Esophagus muscularis mucosa (tissue), 4 donors: ENCODE measurements at places on chromosomes 16 and 17. TPM values are rescaled to one million over a fixed set of nuclear protein-coding genes. Genes with fewer than 3 reads are reported as not detected.

GRCh38 chr16:84156342-84156784, 11.3 kb downstream of the DNAAF1 start:
- no peak for DNase-seq

ADAD2 gene
- total RNA-seq = 0.42 TPM

NTN1 gene
- total RNA-seq = 69.3 TPM

- DNase-seq = no peak
Observed at GRCh38 chr16:81523387-81524115, 78.9 kb downstream of the CMIP start.

DNA sequence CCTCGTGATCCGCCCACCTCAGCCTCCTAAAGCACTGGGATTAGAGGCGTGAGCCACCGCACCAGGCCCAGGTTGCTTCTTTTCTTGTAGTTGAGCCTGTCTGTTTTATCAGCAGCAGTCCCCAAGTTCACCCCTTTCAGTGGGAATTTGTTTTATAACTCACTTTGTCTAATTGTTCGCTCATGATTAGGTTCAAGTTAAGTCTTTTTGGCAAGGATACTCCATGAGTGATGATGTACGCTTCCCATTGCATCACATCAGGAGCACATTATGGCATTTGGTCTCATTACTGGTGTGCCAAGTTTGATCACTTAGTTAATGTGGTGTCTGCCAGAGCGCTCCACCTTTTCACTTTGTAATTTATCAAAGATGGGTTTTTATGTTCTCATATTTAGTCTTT, 14.4 kb upstream of the GJD3 start:
- peak; percentile 66 for DNase-seq

- DNase-seq = no peak
Observed at GRCh38 chr17:8728971-8729370, 15.7 kb downstream of the CCDC42 start.

NPLOC4 gene
- 58.1 TPM for total RNA-seq

USP43 gene
- total RNA-seq = 0.84 TPM

GRCh38 chr17:55157165-55157564, 107.6 kb upstream of the HLF start:
- DNase-seq = no peak

MYH11 gene
- 20,476 TPM for total RNA-seq

- DNase-seq = no peak
Observed at GRCh38 chr17:34567691-34568465, 11.5 kb upstream of the TMEM132E start.

- no peak for DNase-seq
Observed at GRCh38 chr17:14840616-14841231, 424.4 kb downstream of the PMP22 start.

GRCh38 chr16:70341600-70341999, 5.1 kb upstream of the DDX19A start:
- DNase-seq = no peak

ENPP7 gene
- not detected for total RNA-seq

DNA sequence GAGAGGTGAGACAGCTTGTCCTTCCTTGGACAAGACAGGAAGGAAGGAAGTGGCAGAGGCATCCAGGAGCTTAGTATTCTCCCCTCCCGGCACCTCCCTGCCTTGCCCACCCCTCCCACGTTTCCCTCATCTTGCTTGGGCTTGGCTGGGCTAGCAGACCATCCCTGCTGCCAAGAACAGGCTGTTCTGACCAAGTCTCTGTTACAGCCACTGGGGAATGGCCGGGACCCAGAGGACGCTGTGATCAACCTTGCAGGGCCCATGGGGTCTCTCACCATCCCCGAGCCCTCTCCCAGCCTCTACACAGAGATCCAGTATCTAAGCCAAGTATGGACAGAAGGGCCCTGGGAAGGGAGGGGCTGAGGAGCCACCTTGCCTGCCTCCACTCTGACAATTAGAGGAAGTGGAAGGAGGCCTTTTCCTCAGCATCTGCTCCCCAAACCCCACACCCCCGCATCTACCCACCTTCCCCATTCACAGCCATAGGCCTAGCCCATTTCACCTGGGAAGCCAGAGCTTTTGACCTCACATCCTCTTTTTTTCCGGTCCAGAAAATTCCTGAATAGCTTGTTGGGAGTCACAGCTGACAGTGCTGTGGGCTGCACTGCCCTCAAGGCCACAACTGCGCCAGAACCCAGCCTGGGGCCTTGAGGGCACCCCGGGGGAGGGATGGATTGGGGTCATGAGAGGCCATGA, 14.1 kb downstream of the CD300LG start:
- DNase-seq = no peak

DNA sequence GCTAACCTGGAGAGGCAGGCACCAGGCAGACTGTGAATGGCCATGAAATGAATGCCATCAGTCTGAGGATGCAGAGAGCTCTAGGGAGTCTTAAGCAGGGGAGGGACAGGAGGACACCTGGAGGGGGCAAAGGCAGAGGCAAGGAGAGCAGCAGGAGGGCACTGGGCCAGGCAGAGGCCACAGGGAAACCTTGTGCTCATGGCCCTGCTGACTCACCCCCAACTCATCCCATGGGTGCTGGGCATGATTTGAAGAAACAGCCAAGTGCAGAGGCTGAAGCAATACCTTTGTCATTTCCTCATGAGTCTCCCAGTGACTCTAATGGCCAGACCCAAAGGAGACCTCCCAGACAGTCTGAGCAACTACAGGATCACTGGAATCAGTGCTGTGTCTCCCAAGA, 141.4 kb downstream of the TMEM132E start:
- DNase-seq = no peak

GRCh38 chr16:2848933-2849725, 8.8 kb downstream of the PRSS22 start:
- DNase-seq = no peak

DNA sequence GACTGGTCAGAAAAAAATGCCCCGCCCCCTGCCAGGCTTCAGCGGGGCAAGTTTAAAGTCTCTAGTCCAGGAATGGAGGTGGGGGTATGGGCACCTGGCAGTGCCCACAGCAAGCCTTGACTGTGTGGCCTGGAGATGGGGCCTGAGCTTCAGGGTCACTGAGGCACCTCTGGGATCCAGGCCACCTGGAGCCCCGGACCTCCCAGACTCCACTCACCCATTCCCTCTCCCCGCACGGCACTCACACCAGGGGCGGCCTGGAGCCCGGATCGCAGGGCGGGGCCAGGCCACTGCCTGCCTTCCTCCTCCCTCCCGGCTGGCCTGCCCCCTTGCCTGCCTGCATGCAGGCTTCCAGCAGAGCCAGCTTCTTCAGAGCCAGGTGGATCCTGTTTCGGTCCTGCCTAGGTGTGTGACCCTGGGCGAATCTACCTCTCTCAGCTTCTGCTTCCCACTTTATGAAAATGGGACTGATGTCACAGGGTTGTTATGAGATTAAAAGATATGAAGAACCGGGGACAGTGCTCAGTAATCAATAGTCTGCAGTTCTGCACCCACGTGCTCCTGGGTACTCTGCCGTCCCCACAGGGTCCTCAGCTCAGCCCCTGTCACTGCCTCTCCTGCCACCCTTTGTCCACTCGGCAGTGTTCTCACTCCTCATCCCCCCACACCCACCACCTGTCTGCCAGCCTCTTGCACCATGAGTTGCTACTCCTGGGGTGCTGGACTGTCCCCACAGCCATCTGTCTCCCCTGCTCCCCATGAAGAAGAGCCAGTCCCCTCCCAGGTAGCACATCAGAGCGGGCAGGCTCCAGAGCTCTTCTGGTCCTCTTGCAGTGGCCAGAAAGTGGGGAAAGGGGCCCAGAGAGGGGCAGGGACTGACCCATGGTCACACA, 1.2 kb upstream of the TCAP start:
- DNase-seq = no peak

DNA sequence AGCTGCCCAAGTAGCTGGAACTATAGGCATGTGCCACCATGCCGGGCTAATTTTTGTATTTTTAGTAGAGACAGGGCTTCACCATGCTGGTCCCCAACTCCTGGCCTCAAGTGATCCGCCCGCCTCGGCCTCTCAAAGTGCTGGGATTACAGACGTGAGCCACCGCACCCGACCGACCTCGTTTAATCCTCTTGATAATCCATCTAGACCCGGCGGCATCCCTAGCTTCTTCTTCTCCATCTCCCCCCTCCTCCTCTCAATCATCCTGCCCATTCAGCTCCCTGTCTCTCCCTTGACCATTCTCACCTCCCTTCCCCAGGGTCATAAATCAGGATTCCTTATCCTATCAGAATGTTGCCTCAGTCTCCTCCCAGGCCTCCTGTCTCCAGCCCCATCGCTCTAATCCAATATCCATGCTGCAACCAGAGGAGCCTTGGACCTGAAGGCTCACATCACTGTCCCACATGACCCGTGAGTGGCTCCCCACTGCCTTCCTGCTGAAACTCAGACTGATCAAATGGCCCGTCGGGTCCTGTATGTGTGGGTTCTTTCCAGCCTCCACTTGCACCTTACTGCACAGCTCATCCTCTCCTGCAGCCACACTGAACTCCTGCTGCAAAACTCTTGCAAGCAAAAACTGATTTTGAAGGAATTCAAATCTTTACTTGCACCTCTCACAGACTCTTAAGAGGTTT, 74.1 kb upstream of the CDH5 start:
- DNase-seq = no peak

DNA sequence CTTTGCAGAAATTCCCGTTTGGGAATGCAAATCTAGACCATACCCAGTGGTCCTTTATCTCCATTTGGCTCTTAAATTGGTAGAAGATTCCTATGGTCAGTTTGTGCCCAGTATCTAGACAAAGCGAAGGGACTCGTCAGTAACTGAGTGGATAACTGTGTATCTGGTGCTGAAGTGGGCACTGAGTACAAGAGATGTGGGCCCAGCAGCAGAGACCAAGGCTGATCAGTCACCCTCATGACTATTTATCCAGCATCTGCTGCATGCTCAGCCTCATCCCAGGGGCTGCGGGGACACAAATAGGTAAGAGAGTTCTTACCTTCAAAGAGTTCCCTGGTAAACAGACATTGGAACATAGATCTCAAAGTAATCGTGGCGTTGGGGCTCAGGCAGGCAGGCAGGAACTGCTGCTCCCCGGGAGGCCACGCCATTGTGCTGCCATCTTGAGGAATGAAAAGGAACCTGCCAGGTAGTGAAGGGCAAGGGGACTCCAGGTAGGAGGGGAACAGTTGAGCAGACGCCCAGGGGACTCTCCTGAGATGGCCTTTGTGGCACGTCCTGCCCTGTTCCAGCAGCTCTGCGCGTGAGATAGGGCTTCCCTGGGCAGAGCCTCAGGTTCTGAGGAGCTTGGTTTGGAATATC, 10.3 kb downstream of the NT5M start:
- DNase-seq = no peak

DNA sequence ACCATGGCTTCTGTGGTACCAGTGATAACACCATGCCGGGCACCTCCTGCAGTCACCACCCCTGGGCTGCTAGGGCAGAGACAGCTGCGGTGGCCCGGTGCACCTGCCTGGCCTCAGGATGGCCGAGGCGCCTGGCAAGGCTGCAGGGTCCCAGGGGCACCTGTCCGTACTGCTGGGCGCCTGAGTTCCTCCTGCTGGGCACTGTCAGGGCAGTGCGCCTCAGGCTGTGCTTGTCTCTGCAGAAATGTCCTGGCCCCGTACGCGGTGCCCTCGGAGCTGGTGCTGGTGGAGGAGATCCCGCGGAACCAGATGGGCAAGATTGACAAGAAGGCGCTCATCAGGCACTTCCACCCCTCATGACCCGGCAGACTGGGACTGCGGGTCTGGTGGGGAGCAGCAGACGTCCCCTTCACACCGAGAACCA, 17.7 kb upstream of the CDH15 start:
- DNase-seq = no peak

DNA sequence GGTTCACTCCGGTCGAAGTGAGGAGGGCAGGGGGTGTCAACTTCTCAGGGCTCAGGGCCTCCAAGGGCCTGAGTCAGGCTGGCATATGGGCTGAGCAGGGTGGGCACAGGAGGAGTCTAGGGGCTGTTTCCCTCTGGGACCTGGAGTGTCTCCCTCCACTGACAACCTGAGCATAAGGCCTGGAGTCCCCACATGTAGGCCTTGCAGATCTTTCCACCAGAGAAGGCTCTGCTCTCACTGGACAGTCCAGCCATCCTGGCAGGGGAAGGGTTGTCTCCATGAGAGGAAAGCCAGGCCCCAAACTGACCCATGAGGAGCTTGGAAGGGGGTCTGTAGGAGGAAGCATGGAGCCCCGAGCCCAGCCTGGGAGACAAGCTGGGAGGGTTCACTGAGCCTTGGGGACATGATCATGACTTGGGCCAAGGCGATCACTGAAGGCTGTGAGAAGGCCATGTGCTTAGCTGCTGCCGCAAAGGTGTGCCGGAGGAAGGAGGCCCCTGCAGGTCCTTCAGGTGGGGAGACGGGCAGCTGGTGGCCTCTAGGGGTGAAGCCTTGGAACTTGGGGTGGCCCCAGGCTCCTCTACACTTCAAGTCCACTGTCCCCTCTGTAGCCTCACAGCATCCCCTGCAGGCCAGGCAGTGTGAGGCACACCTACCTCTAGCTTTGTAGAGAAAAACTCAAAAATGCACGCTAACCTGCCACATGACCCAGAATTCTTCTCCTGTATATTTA, 9.9 kb downstream of the CMTM2 start:
- no peak for DNase-seq
